ENCODE measurements at places on chromosomes 4 and X.

DNA sequence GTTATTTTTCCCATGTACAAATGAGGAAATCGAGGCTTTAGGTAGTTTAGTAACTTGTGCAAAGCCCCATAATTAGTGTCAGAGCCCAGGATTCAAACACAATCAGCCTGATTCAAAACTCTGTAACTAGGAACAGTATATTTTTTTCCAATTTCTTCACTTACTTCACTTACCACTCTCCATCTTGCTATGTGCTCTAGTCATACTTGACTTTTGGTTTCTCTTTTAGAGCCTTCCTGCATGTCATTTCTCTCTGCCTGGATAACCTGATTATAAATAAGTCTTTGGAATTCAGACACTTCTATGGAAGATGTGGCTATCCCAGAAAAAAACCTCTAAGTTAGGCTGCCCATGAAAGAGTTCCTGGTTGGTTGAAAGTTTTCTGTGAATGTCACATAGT lies 22.2 kb downstream of the SATL1 start:
- DNase-seq = no peak

DNA sequence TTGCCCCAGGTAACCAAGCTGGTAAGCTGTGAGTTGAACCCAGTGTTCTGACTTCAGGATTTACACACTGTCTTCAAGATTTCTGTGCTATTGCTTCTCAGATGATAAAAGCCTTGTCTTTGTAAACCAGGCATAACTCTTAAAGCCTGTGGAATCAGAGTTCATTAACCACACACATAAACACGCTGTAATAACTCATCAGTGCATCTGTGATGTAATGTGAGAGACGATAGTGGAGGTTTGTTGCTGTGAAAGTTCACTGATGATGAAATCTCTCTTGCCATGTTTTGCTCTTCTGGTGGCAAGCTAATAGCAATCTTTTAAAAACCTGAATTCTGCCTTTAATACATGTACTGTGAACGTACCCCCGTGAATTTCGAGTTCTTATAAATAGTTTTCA lies 41.5 kb downstream of the CLCN4 start:
- no peak for DNase-seq

DNA sequence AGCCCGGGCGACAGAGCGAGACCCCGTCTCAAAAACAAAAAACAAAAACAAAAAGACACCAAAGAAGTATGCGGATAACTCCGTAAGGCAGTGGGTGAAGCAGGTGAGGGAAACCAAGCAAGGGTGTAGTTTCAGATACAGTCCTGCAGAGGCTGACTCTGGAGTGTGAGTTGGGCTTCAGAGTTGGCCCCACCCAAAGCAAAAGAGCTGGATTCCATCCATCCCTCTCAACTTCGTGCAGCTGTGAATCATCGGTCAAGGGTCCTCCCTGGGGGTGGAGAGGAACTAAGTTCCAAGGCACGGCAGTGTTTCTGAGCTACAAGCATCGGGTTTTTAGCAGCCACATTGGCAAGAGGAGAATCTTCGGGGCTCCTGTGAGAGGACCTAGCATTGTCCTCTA lies 43.9 kb upstream of the FAM9A start:
- DNase-seq = no peak

- DNase-seq = no peak
These were observed 65.3 kb upstream of the DCLK2 start for GRCh38 chr4:150012851-150013360.

- no peak for DNase-seq
These were observed 298.0 kb upstream of the FAT1 start for GRCh38 chr4:187021436-187022205.

- DNase-seq = no peak
These were observed 98.2 kb downstream of the FRYL start for GRCh38 chr4:48681856-48682255.

DNA sequence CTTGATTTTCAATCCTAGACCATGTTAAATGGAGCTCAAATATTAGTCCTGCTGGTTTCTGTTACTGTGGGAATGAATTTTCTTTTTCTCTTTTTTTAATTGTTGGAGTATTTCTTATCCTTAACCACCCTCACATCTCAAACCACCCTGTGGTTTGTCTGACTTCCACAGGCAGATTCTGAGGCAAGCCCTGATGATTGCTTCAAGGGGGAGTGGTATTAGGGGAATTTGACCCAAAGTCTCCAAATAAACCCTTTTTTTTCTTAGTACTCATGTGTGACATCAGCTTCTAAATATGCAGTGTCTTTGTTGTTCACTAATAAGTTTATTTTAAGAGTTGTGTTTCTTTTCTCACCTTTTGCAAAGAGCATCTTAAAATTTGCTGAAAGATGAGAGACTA lies 810.3 kb downstream of the IL1RAPL1 start:
- no peak for DNase-seq

DNA sequence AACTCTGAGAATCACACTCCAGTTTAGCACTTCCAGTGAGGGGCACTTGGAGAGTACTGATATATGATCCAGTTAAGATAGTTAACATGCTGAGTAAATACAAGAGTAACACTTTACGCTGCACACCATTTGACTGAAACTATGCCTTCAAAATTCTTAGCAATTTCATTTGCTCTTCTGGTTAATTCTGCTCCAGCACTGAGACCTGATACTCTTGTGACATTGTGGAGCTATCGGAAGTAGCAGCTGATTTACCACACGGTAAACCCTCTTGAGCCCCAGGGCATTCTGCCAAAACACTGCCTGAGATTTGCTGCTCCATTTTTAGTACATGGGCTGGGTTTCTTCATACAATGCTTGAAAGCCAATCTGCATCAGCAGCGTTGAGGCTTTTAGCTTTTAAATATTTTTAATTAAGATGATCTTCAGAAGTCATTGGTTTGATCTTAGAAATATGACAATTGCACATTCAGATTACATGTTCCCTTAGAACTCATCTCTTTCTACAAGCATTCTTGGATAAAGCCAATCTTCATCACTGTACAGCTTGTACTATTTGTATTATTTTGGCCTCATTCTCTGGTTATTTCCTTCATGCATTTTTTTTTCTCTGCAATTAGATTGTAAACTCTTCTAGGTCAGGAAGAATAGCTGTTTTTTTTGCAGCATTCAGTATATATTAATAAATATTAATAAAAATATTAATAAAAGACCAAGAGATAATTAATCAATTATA lies 67.8 kb upstream of the ETNPPL start:
- DNase-seq = no peak

- no peak for DNase-seq
These were observed 75.2 kb downstream of the COQ2 start for GRCh38 chr4:83209419-83209818.

GRCh38 chrX:39161611-39162255 lies 360.5 kb downstream of the MID1IP1 start:
- no peak for DNase-seq

- DNase-seq = no peak
These were observed 43.9 kb upstream of the HMX1 start for GRCh38 chr4:8915201-8916200.

DNA sequence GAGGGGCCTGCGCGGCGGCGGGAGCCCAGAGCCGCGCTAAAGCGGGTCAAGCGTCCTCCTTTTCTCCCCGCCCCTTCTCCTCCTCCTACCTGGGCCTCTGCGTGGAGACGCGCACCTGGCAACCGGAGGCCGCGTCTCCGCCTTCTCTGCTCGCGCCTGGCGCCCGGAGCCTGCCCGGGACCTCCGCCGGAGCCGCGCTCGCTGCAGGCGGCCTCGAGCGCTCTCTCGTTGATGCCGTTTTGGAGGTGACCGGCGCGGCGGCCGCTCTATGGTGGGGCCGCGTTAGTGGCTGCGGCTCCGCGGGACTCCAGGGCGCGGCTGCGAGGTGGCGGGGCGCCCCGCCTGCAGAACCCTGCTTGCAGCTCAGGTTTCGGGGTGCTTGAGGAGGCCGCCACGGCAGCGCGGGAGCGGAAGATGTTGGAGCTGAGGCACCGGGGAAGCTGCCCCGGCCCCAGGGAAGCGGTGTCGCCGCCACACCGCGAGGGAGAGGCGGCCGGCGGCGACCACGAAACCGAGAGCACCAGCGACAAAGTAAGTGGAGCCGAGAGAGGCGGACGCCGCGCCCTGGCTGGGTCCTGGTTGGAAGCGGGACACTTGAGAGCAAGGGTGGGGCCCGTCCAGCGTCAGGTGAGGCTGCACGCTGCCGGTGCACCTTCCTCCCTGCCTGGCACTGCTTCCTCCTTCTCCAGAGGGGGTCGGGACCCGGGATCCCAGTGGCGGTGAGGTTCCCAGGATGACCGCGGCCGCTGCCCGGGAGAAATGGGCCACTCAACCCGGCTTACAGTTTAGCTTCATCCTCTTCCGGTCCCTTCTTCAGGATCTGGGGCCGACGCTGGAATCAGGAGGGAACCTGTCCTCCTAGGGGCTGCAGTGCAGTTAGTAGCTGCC lies at the start of gene CDS1:
TSS of gene CDS1 (plus strand) at position 140 of the 888 bp plus-strand sequence. CDS start at position 415, 275 bp downstream.
- no peak for DNase-seq

DNA sequence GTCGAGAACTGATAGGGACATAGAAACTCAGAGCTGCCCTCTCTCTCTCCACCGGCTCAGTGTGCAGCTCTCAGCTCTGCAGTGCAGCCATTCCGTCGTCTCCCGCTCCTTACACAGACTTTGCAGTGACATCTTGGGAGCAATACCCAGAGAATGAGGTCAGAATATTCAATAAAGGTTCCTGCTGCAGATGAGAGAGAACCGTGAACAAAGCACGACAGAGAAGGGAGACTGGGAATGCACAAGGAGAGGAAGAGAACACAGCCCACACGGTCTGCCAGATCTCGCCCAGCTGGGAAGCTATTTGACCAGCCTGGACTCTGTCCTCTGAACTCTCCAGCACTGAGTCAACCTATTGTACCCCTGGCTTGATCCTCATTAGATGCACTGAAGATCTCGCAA lies 118.0 kb upstream of the PPARGC1A start:
- no peak for DNase-seq

DNA sequence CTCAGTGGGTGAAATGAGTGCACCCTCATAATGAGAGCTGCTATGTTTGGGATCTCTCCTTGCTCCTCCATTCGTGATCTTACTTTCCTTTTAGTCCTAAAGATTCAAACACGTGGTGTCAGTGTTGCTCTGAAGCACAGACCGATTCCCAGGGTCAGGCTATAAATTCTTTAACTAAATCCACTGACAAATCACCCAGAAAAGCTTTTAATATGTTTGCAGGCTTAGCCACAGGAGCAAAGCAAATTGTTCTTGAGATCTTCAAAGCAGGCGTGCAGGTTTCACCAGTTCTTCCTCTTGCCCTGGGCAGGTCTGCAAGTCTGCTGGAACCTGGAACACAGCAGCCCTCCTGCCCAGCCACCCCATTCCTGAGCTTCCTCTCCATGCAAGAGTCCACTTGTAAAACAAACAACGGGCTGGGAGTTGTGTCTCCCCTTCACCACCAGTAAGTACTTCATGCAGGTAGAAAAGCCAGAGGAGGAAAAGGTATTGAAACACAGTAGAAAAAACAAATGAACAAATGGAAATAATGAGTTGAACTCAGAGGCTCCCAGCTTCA lies 70.1 kb upstream of the ENPP6 start:
- no peak for DNase-seq

DNA sequence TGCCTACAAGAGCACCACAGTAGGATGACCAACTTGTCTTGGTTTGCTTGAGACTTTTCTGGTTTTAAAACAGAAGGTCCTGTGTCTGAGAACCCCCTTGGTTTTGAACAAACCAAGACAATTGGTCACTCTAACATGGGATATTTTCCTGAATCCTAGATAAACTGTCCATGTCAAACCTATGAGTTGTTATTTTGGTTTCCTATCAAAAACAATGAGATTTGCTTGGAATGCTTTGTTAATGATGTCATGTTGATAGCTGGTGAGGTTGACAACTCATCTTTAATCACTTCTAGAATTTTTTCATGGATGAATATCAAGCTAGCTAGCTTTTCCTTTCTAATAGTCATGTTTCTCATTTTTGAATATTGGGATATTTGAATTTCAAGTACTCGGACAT lies 518.3 kb upstream of the ARX start:
- no peak for DNase-seq

DNA sequence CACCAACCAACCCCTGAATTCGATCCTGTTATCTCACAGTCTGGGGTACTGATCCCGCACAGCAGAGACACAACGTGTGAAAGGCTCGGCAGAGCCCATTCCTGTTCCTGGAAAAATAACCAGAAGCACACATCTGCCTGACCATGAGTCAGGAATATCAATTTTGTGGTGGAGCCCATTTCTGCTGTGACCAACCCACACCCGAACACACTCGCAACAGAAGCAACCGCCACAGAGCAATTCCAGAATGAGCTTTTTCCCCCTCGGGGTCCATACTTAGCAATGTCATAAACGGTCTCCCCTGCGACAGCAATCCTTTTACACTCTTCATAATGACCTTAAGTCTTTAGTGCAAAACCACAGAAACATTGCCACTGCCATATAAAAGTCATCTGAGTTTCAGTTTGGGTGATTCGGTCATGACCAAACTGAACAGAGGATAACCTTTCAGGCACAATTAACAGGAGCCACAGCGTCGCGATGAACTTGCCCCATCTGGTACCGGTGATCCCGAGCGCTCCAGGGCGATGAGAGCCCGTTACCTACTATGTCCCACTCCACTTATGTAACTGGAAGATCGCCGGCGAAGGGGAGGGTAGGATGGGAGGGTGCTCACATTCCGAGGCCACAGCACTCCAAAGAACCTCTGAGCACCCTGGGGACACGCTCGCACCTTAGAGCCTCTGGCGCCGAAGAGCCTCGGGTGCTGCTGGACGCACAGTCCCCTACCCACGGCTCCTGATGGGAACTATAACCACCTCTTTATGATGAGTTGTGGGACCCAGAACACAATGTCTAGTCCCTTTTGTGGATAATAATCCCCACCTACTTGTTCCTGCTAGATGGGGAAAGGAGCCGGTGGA lies 1.1 kb downstream of the MECP2 start:
- DNase-seq = no peak

DNA sequence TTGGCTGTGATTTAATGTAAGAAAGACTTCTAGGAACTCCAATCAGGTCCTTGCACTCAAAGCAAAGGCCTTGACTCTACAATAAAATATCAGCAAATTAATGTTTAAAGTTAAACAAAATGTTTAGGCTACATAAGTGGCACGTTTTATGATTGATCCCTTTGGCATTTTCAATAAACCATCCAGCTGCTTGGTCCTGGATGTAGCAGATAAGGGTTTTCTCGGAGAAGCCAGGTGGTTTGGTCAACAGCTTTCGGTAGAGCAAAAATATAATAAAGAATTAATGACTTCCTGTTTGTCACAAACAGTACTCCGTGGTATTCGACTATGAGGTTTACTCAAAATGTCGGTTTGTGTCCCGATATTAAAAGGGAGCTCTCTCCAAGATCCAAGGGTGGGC lies 95.8 kb downstream of the GEMIN8 start:
- no peak for DNase-seq

GRCh38 chr4:48635310-48635709 lies 144.8 kb downstream of the FRYL start:
- peak; percentile 17 for DNase-seq

- no peak for DNase-seq
These were observed 1414.7 kb upstream of the TENM3 start for GRCh38 chr4:180828455-180829018.

GRCh38 chrX:129461801-129462456 lies 61.4 kb downstream of the SMARCA1 start:
- DNase-seq = no peak

Data from activated T-cell treated with anti-CD3 and anti-CD28 coated beads for 24 hours (primary cell).